ENCODE measurements at places on chromosomes 6 and 20.

DNA sequence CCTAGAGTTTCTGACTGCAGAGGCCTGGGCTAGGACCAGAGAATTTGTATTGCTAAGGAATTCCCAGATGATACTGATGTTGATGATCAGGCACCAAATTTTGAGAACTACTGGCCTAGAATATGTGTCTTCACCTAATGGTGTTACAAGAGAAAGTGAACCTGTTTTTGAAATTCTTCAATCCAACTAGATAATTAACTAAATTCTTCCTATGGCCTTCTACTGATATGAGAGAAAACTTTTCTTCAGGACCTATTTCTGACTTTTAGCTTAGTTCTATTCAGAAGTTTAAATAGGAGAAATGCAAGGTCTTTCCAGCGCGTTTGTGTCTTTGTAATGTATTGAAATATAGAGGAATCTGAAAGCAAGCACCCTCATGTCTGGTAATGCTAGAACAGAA is 7.3 kb downstream of the NKAIN2 start:
- no peak for DNase-seq

DNA sequence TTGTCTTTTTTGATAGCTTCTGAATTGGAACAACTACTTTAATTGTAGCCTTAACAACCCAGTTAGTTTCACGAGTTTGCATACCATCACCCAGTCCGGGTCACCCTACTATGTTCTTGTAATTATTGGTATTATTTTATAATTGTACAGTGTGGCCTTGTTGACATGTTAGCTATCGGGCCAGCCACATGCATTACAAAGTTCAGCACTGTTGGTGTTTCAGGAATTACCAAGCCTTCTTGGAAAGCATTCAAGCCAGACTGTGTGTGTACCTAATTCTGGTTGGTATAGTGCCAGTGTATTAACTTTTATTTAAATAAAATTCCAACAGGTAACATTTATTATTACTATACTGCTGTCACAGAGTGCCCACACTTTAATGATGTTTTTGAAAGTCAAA is 150.9 kb downstream of the JARID2 start:
- no peak for DNase-seq

DNA sequence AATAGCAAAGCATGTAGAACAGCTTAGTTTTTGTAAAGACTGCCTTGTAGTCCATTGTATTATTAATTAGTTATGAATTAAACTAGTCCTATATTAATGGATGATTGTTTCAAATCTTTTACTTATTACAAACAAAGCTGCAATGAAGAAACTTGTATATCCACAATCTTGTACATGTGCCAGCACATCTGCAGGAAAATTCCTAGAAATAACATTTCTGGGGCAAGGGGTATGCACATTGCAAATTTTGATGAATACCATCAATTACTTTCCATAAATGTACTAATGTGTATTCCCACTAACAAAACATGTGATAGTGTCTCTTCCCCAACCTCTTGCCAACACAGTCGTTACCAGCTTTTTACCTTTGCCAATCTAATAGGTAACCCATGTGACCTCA is 73.6 kb upstream of the AKAP12 start:
- no peak for DNase-seq

GRCh38 chr20:12053353-12053752 is 135.7 kb downstream of the BTBD3 start:
- no peak for DNase-seq

GRCh38 chr6:48535582-48536009 is 424.6 kb upstream of the PTCHD4 start:
- no peak for DNase-seq
